Activated CD8-positive, alpha-beta memory T cell treated with anti-CD3 and anti-CD28 coated beads, Interleukin-2, amount 50 U/mL, for 4 hours (primary cell): ENCODE measurements at places on chromosomes 16 and 17.

- DNase-seq: no peak
Observed at GRCh38 chr17:50952013-50952412, 85.9 kb upstream of the TOB1 start.

DNA sequence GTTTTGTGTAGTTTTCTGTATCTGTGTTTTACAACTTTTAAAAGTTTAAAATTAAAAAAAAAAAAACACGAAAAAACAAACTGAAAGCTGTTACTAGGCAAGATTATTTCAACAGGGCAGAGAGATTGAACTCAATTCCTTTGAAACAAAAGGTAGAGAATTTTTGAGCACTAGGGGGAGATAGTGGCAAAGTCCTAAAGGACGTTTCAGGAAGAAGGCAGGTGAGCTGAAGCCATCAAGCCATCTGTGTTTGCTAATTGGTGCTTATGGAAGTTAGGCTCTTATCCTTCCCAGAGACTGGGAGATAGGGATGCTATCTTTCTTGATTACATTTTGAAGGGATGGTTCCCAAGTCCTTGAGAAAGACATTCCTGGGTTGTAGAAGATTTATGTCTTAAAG lies 70.6 kb upstream of the CLEC3A start:
- no peak for DNase-seq

- DNase-seq: no peak
Observed at GRCh38 chr16:8905795-8906591, 23.8 kb downstream of the LITAFD start.

DNA sequence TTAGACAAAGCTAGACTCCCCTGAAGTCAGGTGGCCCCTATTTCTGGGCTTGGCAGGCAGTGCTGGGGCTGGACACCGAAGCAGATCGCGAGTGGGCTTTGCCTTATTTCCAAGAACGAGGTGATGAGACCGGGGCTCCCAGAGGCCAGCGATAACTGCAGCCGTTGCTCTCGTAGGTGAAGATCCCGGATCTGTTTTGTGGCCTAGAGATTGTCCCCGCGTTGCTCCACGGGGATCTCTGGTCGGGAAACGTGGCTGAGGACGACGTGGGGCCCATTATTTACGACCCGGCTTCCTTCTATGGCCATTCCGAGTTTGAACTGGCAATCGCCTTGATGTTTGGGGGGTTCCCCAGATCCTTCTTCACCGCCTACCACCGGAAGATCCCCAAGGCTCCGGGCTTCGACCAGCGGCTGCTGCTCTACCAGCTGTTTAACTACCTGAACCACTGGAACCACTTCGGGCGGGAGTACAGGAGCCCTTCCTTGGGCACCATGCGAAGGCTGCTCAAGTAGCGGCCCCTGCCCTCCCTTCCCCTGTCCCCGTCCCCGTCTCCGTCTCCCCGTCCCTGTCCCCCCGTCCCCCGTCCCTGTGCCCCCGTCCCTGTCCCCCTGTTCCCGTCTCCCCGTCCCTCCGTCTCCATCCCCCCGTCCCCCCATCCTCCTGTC lies 1.5 kb upstream of the TBCD start:
- DNase-seq: peak; percentile 23

DNA sequence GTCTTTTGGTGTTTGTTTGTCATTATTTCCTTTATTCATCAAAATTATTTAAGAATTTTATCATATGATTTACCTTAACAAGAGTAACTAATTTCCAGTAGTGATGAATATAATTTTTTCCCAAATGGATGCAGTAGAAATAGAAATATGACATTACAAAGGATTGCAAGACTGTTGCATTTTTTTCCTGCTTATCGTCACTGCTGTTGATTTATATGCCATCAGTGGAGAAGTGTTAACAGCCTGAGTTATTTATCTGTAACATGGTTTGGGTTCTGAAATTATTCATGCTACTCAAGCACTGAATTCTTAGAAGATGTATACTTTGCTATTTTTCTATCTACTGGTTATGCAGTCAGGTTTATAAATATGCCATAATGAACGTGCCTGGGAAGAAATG lies 68.6 kb downstream of the TMEM100 start:
- DNase-seq: no peak

DNA sequence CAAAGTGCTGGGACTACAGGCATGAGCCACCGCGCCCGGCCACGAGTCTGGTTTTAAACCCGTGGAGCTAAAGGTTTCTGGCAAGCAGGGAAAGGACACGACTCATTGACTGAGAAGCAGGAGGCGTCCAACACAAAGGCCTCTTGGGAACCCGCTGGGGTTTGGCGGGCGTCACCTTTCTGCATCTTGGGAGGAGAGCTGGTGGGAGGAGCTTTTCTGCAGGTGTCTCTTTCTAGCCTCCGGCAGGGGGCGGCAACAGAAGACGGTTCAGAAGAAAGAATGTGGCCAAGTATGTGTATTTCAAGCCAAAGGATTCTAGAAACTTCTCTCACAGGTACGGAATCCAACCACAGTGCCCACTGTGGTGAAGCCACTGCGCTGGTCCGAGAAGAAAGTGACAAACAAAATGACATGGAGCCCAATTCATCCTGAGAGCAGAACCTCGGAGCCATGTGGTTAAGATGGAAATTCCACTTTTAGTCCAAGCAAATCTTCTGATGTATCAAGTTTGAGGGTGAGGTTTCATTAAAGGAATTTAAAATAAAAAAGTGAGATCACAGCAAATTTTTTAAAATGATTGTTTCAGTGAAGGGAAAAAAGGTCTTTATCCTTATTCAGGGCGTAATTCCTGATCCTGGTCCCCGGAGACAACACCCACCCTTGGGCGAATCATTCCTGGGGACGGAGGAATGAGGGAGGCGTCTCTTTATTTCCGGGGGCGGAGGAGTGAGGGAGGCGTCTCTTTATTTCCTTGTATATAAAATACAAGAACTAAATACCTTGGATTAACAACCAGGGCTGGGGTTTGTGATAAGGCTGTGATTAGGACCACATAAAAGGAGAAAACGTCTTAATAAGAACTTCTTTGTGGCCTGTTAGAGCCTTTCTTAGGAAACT lies 97.6 kb downstream of the MRM3 start:
- peak; percentile 64 for DNase-seq

- no peak for DNase-seq
Observed at GRCh38 chr16:81625544-81626153, 153.4 kb upstream of the PLCG2 start.
